ENCODE measurements at places on chromosomes 2 and 18.
A peak's percentile ranks its signal among the peaks of the same experiment; 100 is the strongest.

DNA sequence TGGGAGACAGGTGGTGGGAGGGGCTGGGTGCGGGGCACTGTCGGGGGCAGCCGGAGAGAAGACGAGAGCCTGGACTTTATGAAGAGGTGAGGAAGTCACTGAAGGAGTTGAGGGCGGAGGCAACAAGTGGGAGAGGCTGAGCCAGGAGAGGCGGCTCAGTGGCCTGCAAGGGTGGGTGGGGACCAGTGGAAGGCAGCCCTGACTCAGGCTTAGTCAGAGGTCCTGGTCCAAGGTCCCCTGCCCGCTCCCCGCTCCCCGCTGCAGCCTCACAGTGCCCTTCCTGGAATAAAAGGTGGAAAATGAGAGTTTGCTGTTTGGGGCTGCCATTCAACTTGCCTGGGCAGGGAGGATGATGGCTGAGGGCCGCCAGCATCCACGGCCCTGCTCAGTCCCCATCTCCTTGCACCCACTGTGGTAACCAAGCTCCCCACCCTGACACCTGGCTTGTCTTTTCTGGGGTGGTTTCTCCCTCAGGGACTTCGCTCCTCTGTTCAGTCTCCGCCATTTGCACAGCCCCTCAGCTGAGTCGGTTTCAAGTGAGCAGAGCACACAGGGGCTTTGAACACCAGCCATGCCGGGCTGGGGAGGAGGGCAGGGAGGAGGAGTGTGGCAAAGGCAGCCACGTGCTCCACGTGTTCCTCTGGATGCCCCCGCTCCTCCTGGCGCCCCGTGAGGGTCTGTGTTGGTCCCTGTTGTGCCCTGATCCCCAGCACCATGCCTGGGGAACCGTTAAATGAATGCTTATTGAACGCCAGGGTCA, 13.7 kb upstream of the RALB start:
- DNase-seq: no peak

- DNase-seq: no peak
Observed at GRCh38 chr2:181116261-181116660, 135.9 kb downstream of the UBE2E3 start.

- no peak for DNase-seq
Observed at GRCh38 chr2:128385365-128385764, 66.7 kb upstream of the HS6ST1 start.

- peak; percentile 50 for DNase-seq
Observed at GRCh38 chr2:157825885-157826284, 50.2 kb downstream of the ACVR1 start.

DNA sequence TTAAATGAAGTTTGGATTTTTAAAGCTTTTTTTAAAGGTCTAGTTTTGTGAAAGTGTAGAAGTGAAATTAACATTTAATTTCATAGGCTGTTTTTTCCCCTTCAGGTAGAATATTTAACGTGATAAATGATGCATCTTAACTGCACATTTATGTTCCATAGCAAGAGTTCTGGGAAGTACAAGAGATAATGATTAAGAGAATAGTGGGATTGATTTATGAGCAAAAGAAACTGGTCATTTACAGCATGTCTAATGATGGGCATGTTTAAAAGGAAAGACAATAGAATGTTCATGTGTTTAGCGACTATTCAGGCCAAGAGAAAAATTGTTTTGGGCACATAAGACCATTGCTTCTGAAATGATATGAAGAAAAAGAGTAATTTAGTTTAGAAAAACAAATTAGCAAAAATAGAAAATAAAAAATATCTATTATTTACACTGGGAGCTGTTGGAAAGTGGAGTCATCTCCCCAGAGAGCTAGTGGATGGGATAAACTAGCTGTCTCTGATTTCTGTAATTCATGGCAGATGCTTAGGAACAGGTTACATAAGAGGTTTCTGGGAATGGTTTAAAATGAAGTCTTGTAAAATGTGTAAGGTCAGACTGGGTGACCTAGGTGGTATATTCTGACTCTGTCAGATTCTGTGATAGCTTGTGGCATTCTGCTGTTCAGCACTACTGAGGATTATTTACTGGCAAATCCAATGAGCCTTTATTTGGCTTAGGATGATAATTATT, 60.7 kb downstream of the WDR7 start:
- DNase-seq: no peak

DNA sequence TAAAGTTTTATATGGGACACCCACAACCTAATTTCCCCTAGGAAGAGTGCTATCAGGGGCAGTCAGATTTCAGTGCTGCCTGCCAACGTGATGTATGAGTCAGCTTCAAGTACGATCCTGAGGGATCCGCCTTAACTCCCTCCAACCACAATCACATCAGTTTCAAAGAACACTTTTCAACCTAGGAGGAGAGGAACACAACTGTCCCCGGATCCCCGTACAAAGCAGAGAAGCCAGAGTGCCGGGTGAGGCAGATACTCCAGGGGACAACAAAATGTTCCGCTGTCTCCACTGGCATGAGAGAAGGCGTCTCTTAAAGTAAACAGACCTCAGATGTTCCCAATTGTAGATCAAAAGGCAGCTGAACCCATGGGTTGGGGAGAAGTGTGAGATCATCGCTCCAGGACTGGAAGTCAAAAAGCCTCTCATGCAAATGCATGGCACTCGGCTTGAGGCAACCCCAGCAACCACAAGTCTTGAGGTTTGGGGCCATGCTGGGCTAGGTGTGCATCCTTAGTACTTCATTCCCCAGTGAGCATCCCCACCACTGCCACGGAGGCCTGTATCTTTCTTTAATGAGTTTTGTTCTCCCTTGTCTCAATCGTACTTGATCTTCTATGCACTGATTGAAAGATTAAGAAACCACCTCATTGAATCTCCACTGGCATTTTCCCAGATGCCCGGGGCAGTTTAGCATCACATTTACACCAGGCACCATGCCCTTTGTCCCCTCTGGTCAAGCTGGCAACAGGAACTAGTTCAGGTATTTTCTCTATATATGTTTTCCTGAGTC, 91.0 kb upstream of the CCBE1 start:
- DNase-seq: no peak

DNA sequence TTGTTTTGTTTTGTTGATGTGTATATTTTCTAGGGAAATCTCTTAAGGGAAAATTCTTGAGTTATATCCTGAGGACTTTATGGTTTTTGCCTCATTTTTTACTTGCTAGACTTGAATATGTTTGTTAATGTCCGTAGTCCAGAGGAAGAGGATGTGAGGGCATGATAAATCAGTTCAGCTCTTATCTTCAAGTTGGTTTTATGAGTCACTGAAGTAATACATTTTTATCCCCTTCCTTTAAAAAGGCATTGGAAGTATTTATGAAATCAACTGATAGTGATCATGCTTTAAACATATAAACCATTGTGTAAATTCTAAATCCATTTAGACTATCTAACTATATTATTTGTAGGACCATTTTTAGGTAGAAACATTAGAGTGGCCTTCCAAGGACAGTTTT, 43.9 kb upstream of the CYBRD1 start:
- no peak for DNase-seq

GRCh38 chr2:160977376-160977775, 182.9 kb upstream of the TANK start:
- DNase-seq: no peak

DNA sequence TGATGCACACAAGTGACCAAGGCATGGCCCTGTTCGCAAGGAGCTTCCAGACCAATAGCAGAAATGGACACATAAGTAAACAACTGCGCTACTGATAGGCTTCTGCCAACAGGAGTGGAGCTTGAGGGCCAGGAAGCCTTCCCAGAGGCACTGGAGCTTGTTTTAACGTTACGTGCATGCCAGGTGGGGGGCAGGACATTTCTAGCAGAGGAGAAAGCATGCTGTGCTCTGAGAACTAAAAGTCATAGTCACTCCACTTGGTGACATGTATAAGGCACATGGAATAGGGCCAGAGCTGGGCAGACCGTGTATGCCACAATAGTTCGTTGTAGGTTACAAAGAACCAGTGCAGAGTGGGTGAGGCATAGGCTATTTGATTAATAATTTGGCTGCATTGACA, 184.2 kb downstream of the NEDD4L start:
- no peak for DNase-seq

DNA sequence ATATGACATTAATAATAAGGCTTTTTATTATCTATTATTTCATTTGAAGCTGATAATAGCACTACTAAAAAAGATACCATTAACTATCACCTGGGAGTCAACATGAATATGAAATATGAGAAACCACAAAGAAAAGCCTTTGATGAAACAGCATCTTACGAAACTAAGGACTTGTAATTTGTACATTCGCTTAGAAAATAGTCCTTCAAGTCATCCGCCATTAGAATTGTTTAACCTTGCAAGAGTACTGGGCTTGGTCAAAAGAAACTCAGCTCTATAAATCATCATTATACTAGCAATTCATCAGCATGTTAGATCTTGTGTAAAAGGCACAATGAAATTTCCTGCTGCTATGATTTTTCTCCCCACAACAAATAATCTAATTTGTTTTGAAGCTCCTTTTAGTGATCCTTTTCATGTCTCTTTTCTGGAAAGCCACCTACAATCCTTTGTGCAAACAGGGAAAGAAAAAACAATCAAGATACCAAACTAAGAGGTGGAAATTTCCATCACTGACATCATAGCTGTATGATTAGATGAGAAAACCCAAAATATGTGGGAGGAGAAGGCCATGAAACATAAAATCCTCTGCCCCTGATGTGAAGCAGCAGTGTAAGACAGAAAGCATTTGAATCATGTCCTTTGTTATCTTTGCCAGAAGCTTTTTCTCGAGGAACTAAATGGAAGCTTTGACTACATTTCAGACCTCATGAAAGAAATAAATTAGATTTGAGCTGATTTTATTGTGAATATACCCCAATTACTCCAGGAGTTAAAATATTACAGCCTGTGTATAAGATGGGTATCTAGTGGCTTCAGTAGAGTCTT, 31.2 kb downstream of the SCN9A start:
- DNase-seq: no peak

GRCh38 chr2:28627722-28628480, 123.7 kb upstream of the PPP1CB start:
- no peak for DNase-seq

GRCh38 chr2:20797096-20797495, 25.8 kb downstream of the LDAH start:
- no peak for DNase-seq

DNA sequence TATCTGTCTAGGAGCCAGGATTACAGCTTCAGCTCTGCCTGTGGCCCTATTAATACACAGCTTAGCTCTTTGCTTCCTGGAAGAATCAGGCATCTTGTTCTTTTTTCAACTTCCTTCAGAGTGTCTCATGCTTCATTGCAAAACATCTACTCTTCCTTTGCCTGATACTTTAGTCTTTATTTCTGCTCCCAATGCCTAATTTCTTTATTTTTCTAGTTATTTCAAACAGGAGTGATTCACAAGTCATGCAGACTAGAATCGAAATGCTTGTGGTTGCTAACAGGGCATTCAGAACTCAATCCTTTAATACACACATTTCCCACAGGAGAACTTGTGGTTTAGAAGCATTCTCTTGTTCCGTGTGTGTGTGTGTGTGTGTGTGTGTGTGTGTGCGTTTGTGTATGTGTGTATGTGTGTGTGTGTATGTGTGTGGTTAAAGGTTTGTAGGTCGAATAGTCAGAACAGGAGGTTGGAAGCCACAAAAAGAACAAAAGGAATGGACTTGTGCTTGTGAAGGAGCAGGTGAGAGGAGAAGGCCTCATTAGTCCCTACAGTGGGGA, 28.3 kb upstream of the INSIG2 start:
- no peak for DNase-seq

GRCh38 chr2:16223161-16223840, 283.0 kb downstream of the MYCN start:
- no peak for DNase-seq

DNA sequence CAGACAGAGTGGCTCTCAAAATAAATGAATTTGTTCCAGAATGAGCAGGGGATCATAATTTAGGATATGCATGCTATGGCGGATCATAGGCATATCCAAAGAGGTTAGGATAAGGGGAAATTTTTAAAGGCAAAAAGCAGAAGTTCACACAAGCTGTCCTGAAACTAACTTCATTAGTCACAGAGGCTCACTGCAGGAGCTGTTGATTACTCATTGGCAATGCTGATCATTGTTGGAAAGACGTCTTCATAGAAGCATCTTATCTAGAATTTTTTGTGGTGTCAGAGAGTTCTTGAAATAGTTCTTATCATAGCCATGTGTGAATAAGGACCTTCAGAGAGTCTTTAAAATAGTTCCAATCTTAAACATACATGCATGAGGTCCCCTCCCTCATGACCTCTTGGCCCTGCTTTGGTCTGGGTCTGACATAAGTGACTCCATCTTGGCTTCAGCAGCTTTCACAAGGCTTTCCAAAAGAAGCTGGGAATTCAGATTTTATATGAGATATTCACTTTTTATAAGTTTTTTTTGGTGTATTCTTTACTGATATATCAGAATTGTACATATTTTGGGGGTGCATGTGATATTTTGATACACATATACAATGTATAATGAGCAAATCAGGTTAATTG, 7.5 kb upstream of the CCDC195 start:
- DNase-seq: no peak

DNA sequence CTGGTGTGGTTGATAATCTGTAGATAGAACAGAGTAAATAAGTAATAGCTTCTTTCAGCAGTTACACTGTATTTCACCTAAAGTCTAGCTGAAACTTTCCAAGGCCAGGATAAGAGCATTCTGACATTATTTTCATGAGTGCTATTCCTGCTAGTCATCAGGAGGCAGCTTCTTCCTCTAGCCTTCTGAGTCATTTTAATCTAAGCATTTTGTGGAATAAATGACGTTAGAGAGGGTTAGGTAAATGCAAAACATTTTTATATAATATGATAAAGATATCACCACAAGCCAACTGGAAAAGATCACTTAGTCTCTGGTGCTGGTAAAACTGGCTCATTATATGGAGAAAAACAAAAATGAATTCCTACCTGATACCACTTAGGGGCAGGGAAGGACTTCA, 138.5 kb downstream of the MEP1B start:
- DNase-seq: no peak

GRCh38 chr2:127226520-127227263, 6.6 kb upstream of the CYP27C1 start:
- DNase-seq: no peak

- no peak for DNase-seq
Observed at GRCh38 chr2:158502974-158503373, 46.2 kb downstream of the PKP4 start.

DNA sequence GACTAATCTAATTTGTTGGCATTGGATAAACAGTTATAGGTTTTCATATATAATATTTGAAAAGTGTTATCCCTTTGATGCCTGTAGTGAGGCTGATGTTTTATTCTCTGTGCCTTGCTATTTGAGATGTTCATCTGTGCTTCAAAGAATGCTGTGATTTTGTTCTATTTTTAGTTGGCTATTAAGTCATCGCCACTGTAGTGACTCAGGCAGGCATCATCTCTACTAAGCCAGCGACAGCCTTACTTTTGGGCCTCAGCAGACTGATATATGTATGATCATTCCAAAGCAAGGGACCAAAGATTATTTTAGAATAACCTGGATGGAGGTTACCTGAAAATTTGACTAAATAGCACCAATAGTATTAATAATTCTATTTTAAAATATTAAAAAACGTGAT, 1674.5 kb upstream of the NXPH2 start:
- DNase-seq: no peak
